ENCODE measurements at places on chromosomes 5 and 9.

- no peak for DNase-seq
These were observed 16.7 kb downstream of the IFNB1 start for GRCh38 chr9:21060919-21061561.

DNA sequence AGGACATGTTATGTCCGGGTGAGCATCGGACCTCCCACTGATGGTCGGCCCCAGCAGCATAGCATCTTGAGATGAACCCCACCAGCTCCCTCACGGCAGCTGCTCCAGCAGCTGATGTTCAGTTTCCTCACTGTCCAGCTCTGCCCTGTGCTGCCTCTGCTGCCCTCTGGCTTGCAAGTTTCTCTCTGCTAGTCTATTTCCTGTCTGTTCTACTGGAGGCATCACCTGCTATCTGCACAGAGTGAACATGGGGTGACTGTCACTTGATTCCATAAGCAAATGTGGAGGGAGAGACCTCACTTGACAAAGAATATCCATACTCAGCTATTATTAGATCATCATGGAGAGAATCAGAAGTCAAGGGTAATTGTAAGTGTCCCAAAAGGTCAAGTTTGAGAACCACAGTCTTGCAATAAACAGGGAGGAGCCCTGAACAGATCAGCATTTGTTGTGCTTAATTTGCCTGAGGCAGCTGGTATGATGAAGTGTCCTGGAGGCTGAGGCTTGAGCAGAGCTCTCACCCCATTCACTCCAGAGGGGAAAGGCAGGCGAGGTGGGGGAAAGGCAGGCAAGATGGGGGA lies 702.8 kb downstream of the SEMA5A start:
- DNase-seq: no peak

DNA sequence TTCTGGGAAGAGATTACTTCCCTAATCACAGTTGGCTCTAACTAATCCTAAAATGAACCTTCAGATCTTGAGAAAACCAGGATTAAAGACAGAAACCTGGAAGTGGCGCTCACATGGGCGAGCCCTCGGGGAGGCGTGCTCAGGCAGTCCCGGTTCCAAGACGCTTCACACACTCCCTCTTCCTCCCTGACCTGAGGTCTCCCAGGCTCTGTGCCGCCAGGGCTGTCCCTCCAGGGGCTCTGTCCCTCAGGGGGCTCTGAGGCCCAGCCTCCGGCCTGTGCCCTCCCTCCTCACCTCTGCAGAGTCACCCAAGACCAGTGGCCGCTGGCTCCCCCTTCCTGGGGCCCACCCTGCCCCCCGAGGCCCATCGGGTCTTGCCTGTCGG lies 10.2 kb downstream of the SLC9A3 start:
- DNase-seq: no peak

GRCh38 chr5:21810737-21811316 lies 1042.3 kb downstream of the CDH12 start:
- no peak for DNase-seq

DNA sequence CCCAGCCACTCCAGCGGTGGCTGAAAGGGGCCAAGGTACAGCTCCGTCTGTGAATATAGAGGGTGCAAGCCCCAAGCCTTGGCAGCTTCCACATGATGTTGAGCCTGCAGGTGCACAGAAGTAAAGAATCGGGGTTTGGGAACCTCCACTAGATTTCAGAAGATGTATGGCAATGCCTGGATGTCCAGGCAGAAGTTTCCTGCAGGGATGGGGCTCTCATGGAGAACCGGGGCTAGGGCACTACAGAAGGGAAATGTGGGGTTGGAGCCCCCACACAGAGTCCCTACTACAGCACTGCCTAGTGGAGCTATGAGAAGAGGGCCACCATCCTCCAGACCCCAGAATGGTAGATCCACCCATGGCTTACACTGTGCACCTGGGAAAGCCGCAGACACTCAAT lies 23.2 kb downstream of the CCDC125 start:
- DNase-seq: no peak

GRCh38 chr5:119276978-119277377 lies 78.8 kb upstream of the TNFAIP8 start:
- DNase-seq: no peak

- no peak for DNase-seq
These were observed 120.9 kb downstream of the COL23A1 start for GRCh38 chr5:178469011-178469974.

DNA sequence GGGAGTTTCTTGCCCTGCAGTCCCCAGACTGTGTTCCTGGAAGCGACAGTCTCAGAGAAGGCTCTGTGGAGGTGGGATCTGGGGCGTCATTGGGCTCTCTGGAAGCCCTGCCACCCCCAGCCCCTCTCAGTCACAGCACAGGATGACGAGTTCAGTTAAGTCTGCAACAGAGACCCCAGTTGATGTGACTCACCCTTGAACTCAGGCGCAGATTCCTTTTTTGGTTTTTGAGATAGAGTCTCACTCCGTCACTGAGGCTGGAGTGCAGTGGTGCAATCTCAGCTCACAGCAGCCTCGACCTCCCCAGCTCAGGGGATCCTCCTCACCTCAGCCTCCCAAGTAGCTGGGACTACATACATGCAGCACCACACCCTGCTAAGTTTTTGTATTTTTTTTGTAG lies 8.3 kb downstream of the HRH2 start:
- DNase-seq: no peak

GRCh38 chr9:86102626-86103025 lies 3.3 kb upstream of the GOLM1 start:
- no peak for DNase-seq

DNA sequence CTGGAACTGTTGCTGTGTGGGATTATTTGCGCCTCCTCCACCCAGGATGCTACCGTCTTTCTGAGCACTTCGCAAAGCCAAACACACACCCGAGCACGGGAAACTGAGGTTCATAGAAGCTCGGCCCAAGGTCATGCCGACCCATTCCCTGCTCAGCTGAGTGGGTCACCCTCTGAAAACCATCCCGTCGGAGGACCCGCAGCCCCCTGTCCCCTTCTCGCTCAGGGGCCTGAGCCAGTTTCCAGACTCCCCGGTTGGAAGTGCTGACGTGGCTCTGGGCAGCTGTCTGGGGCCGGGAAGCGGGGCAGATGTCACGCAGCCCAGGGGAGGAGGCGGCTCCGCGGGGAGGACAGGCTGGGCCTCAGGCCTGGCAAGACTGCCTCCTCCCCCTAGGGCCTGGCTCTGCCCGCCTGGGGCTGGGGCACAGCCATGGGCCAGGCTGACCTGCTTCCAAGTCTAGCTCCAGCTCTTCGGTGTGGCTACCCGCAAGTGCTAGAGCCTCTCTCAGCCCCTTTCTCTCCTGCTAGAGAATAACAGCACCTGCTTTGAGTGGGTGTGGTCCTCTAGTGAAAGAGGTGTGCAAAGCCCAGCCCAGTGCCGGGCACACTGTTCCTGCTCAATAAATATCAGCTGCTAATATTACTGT lies 9.9 kb upstream of the CXXC5 start:
- DNase-seq: no peak

DNA sequence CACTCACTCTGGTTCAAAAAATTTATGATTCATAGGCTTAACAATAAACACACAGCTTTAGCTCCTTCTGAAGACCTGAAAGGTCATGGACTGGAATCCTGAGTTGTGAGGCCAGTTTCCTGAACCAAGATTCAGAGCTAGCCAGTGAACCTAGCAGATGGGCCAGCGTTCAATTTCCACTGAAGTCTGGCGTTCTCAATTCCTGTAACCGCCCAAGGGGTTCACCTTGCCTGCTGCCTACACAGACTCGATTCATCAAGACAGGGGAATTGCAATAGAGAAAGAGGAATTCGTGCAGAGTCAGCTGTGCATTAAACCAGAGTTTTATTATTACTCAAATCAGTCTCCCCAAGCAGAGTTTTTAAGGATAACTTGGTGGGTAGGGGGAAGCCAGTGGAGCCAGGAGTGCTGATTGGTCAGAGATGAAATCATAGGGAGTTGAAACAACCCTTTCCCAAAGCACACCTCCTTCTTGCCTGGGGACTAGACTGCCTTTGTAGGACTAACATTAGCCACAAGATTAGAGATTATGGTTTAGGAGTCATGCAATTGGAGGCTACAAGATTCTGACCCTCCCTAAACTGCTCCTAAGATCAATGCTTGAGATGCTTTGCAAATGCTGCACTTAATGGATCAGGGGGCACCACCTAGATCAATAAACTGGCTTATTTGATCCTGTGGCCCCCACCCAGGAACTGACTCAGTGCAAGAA lies 117.5 kb upstream of the SHB start:
- no peak for DNase-seq

DNA sequence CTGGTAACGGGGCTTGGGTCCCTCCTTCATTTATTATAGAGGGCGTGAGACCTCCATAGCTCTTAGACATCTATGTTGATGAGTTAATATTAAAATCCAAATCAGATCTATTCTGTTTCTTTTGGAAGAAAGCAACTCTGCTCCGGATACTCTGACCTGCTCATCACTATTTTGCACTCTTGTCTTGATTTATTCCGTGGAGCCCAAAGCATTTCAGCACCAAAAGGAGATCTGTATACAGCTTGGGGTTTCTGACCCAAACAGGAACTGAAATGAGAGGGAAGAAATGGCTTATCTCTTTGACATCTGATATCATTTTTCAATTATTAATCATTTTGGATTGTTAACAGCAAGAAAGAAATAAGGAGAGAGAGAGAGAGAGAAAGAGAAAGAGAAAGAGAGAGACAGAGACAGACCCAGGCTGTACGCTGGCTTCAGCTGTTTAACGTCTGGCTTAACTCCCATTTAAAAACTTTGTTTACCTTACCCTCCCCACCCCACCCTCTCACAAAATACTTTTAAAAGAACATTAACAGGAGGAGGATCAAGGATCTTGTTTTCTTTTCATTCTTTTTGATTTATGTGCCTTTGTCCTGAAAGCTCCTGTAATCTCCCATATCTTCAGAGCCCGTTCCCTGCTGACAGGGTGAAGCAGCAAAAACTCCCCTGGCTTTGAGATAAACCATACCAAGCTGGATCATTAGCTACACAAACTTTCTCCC lies 231.4 kb upstream of the TUT7 start:
- no peak for DNase-seq

DNA sequence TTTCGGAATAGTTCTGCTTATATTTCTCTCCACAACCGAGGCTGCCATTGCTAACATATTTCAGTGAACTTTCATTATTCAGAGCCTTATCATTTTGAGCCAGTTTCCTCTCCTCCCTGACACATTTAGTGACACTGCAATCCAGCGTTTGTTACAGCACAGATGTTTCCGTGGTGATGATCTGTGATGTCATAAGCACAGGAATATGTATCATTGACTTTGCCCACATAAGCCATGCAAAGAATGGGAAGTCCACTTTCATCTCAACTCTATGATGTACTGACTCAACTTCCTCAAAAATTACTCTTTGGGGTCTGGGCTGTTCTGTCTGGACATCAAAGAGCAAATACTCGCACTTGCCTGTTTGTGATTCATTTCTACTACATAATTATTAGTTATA lies 291.8 kb downstream of the EBF1 start:
- no peak for DNase-seq

DNA sequence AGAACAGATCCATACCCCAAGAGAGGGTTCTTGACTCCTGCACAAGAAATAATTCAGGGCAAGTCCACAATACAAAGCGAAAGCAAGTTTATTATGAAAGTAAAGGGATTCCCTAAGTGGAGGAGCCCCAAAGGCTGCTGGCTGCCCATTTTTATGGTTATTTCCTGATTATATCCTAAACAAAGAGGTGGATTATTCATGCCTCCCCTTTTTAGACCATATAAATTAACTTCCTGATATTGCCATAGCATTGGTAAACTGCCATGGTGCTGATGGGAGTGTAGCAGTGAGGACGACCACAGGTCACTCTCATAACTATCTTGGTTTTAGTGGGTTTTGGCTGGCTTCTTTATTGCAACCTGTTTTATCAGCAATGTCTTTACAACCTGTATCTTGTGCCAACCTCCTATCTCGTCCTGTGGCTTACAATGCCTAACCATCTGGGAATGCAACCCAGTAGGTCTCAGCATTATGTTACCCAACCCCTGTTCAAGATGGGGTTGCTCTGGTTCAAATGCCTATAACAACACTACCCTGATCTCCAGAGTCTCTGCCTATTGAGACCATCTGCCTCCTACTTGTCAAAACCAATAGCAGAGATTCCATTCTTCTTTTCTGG lies 154.4 kb upstream of the GRAMD2B start:
- no peak for DNase-seq

DNA sequence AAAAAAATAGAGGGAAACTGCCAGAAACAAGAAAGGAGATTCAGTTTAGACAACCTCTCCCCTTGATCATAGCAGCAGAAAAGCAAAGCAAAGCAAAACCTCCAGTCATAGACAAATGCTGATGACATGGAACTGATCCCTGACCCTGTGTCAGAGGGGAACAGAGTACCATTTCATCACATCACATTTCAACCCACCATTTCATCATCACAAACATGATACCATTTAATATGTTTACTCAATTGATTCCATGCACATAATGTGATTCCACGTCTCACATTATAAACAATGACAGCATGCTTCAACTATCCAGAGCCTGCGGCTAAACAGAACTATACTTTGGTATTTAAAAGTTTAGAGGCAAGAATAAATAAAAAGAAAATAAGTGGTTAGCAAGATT lies 28.7 kb upstream of the ACOT12 start:
- no peak for DNase-seq
